ENCODE measurements at places on chromosomes 1 and 21. TPM values are rescaled to one million over a fixed set of nuclear protein-coding genes. Genes with fewer than 3 reads are reported as not detected.

The EPHX1 gene
- 133 TPM for total RNA-seq

The NPHS2 gene
- total RNA-seq = not detected

The DMBX1 gene
- total RNA-seq = not detected

The HES2 gene
- total RNA-seq = 0.44 TPM

The INSRR gene
- not detected for total RNA-seq

The IPO9 gene
- 29.4 TPM for total RNA-seq

The ERICH3 gene
- 0.47 TPM for total RNA-seq

The TAS1R3 gene
- total RNA-seq = not detected

DNA sequence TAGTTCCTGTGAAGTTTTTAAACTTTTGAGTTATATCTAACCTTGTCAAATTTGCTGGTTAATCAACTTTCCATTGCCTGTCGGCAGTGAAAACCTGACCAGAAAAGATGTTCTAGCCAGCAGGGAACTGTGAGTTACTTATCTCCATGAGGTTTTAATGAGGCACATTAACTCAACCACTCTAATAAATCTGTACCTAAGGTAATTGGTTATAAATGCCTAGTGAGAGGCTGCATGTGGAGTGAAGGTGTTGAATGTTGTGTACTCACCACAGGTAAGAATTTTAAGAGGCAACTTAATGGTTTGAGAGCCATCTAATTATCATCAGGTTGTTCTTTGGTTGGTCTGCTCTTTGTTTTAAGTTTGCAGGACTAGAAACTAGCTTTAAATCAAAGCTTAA, 138.4 kb upstream of the LHX8 start:
- no peaks in the 10 kb centered on the region for H3K27me3 ChIP-seq
- H3K4me1 ChIP-seq = peaks cover 12% of the 10 kb centered on the region
- no peak overlapping the region for H3K4me3 ChIP-seq
- peak overlapping the region; percentile 75 for H3K27ac ChIP-seq
- DNase-seq = no peak
- H3K36me3 ChIP-seq = no peaks in the 10 kb centered on the region

DNA sequence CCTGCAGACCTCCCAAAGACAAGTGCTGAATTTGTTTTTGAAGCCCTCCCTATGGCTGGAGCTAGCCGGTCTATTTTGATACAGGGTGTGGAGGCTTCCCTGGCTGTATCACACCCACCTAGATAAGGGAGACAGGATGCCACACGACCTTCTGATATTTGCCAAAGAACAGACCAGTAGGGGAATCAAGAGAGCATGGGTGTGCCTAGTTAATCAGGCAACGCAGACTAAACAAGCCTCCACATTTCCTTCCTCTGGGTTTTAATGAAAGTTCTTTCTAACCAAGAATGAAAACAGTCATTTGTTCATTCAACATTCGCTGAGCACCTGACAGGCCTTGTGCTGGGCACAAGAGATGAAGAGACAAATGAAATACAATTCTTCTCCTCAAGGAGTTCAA, 446.8 kb downstream of the PLPP3 start:
- H3K4me1 ChIP-seq = no peaks in the 10 kb centered on the region
- no peaks in the 10 kb centered on the region for H3K27me3 ChIP-seq
- no peaks in the 10 kb centered on the region for H3K36me3 ChIP-seq
- H3K4me3 ChIP-seq = no peak overlapping the region
- H3K27ac ChIP-seq = no peak overlapping the region

DNA sequence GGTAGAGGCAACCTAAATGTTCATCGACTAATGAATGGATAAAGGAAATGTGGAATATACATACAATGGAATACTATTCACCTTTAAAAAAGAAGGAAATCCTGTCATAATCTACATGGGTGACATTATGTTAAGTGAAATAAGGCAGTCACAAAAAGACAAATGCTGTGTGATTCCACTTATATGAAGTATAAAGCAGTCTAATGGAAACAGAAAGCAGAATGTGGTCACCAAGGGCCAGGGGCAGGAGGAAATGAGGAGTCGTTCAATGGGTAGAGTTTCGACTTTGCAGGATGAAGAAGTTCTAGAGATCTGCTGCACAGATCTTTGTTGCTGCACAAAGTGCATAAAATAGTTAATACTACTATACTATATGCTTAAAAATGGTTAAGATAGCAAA, 7.8 kb downstream of the DIPK1A start:
- peaks cover 37% of the 10 kb centered on the region for H3K4me1 ChIP-seq
- no peaks in the 10 kb centered on the region for H3K36me3 ChIP-seq
- H3K4me3 ChIP-seq = no peak overlapping the region
- DNase-seq = no peak
- no peaks in the 10 kb centered on the region for H3K27me3 ChIP-seq

- no peak for DNase-seq
- H3K4me1 ChIP-seq = no peaks in the 10 kb centered on the region
- no peak overlapping the region for H3K4me3 ChIP-seq
- no peaks in the 10 kb centered on the region for H3K27me3 ChIP-seq
- no peaks in the 10 kb centered on the region for H3K36me3 ChIP-seq
- H3K27ac ChIP-seq = no peak overlapping the region
These were observed 16.7 kb downstream of the SPATA21 start for GRCh38 chr1:16420424-16421118.

GRCh38 chr1:186498695-186499389, 37.9 kb upstream of the PDC start:
- no peaks in the 10 kb centered on the region for H3K27me3 ChIP-seq
- peaks cover 21% of the 10 kb centered on the region for H3K4me1 ChIP-seq
- H3K36me3 ChIP-seq = no peaks in the 10 kb centered on the region

DNA sequence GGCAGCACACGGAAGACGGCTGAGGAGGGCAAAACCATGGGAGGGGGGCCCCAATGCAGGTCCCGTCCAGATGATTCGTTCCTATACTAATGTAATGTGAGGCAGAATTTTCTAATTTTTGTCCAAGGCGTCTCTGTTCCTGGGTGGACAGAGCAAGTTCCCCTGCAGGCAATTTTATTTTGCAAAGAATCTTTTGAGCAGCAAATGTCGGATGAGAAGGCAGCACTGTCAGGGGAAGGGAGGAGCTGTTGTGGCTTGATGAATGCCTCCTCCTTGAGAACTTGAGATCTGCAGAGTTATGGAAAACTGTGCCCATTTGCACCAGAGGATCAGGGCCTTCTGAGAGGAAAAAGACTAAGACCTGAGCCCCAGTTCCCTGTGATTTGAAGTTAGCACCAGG, 17.3 kb downstream of the SLC1A7 start:
- no peak overlapping the region for H3K4me3 ChIP-seq
- no peak for DNase-seq
- peaks cover 36% of the 10 kb centered on the region for H3K4me1 ChIP-seq
- no peak overlapping the region for H3K27ac ChIP-seq

DNA sequence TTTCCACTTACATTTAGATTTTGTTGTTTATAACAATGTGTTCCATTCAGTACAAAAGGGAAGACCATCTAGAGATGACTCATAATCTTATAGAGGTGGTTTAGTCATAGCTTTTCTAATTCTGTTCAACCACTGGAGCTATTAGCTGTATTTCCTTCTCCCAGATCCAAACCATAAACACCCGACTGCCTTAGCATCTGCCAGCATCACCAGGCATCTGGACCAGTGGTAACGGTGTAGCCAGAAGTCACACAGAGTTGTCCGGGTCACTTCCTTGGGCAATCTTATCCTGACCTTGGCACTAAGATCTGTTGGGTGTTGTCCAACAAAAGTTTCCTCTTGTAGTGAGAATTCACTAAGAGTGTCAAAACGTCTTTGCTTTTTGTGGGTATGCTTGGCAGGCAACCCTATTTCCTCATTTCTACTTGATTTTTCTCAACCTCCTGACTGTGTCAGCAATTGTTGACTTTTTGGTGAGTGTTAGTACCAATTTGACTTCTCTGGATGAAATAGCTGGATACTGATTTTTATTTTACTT, 372.1 kb upstream of the B3GALT2 start:
- peak overlapping the region; percentile 5 for H3K27ac ChIP-seq
- no peaks in the 10 kb centered on the region for H3K27me3 ChIP-seq
- H3K36me3 ChIP-seq = no peaks in the 10 kb centered on the region
- peaks cover 9% of the 10 kb centered on the region for H3K4me1 ChIP-seq

DNA sequence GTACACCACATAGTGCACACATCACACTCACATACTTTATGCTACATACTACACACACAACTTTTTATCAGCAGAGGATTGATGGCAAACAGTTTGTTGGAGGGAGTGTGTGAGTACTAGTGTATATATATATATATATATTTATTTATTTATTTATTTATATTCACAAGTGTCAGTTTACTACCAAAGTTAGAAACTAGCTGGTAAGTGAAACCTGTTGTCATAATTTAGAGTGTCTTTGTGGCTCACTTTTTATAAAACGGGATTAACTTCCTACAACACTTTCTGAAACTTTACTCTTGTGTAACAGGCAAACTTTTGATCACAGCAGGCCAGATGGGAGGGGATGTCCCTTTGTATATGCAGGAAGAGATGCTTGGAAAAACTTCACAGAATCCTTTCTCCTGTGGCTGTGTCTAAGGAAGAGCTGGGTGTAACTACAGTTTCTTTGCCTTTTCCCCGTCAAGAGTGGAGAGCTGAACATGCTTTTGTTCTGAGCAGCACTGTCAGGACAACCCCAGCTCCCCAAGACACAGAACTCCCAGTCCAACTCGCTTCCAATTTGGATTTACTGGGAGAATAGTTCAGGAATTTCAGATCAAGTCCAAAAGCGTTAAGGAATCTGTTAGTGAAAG, 1.9 kb upstream of the SAMD13 start:
- DNase-seq = no peak
- H3K4me3 ChIP-seq = peak overlapping the region; percentile 89
- H3K4me1 ChIP-seq = peaks cover 28% of the 10 kb centered on the region
- H3K27ac ChIP-seq = peak overlapping the region; percentile 89

GRCh38 chr1:78855258-78855657, 151.3 kb downstream of the ADGRL4 start:
- H3K27me3 ChIP-seq = no peaks in the 10 kb centered on the region
- no peak overlapping the region for H3K4me3 ChIP-seq
- H3K27ac ChIP-seq = no peak overlapping the region
- no peaks in the 10 kb centered on the region for H3K36me3 ChIP-seq
- no peaks in the 10 kb centered on the region for H3K4me1 ChIP-seq

DNA sequence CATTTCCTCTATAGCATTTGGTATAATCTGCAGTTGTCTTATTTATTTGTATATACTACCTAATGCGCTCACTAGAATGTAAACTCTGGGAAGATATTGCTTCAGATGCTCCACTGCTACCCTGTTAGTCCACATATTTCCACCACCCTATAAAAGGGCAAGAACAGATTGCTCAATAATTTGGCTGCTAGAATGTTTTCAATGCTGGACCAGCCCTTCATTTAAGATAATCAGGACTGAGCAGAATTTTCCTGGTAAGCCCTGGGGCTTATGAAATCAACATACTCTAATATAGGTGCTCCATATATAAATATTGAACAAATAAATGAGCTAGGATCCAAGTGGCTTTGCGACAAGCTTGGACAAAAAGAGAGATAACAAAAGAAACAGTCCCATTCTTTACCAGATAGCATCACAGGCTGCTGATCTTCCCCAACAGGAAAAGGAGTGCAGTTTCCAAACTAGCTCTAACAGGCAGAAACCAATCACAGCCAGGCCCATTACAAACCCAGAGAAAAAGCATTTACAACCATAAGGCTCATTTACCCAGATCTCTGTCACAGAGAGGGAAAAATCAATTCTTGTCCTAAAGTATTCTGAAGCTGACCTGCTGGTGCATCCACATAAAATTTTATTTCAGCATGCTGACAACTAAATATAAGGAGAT, 8.3 kb downstream of the BCAR3 start:
- no peaks in the 10 kb centered on the region for H3K36me3 ChIP-seq
- peaks cover 62% of the 10 kb centered on the region for H3K4me1 ChIP-seq
- no peaks in the 10 kb centered on the region for H3K27me3 ChIP-seq
- DNase-seq = no peak

DNA sequence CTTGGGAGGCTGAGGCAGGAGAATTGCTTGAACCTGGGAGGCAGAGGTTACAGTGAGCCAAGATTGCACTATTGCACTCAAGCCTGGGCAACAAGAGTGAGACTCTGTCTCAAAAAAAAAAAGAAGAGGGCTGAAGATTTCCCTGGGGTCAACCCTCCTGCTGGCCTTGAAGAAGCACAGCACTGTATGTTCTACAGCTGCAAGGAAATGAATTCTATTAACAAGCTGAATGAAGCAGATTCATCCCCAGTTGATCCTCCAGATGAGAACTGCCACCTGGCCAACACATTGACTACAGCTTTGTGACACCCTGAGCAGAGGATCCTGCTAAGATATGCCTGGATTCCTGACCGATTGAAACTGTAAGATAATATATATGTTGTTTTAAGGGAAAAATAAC, 129.5 kb downstream of the ADSS2 start:
- no peaks in the 10 kb centered on the region for H3K36me3 ChIP-seq
- DNase-seq = no peak
- H3K27ac ChIP-seq = peak overlapping the region; percentile 84
- H3K27me3 ChIP-seq = no peaks in the 10 kb centered on the region

GRCh38 chr1:216883518-216883917, 160.3 kb upstream of the ESRRG start:
- peaks cover 7% of the 10 kb centered on the region for H3K4me1 ChIP-seq
- no peak overlapping the region for H3K4me3 ChIP-seq
- H3K27me3 ChIP-seq = no peaks in the 10 kb centered on the region
- H3K27ac ChIP-seq = no peak overlapping the region

GRCh38 chr1:76425201-76426145, 350.9 kb downstream of the ST6GALNAC3 start:
- H3K4me3 ChIP-seq = no peak overlapping the region
- no peaks in the 10 kb centered on the region for H3K36me3 ChIP-seq
- no peaks in the 10 kb centered on the region for H3K27me3 ChIP-seq
- no peak for DNase-seq

- no peak overlapping the region for H3K4me3 ChIP-seq
- H3K4me1 ChIP-seq = peaks cover 2% of the 10 kb centered on the region
- no peak for DNase-seq
- no peaks in the 10 kb centered on the region for H3K27me3 ChIP-seq
These were observed 200.6 kb downstream of the CRB1 start for GRCh38 chr1:197468543-197469175.

- H3K27me3 ChIP-seq = no peaks in the 10 kb centered on the region
- H3K4me1 ChIP-seq = peaks cover 6% of the 10 kb centered on the region
- peak; percentile 59 for DNase-seq
- H3K4me3 ChIP-seq = no peak overlapping the region
- no peaks in the 10 kb centered on the region for H3K36me3 ChIP-seq
These were observed 166.1 kb downstream of the PDE4B start for GRCh38 chr1:65958561-65959350.

DNA sequence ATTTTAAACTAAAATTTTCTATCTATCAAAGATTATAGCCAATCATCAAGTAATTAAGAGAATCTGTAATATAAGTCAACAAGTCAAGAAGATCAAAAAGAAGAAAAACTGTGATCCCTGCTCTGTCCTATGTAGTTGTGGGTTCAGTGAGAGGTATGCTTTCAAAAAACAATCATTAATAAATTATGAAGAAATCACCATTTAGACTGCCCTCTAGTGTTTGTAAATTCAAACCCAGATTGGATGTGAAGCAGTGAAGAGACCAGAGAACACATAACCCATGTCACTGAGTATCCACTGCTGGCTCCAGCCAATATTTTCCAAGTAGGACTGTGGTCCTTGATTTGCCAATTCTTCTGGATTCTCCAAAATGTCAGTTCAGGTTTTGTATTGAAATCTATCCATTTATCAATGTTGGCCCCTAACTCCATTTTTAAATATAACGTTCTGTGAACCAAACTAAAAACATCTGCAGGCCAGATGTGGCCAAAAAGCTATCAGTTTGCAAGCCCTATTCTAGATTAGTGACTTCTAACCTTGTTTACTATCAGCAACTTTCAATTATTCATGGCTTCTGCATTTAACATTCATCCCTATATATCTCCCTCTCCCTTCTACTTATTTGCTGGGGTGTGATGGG, 467.5 kb upstream of the CXADR start:
- H3K27ac ChIP-seq = no peak overlapping the region
- no peaks in the 10 kb centered on the region for H3K27me3 ChIP-seq
- peak; percentile 11 for DNase-seq
- H3K4me1 ChIP-seq = no peaks in the 10 kb centered on the region

GRCh38 chr1:85182700-85183099, 18.1 kb downstream of the SYDE2 start:
- no peaks in the 10 kb centered on the region for H3K36me3 ChIP-seq
- H3K4me3 ChIP-seq = no peak overlapping the region
- no peak for DNase-seq

All from hepatocyte (in vitro differentiated cells).